ENCODE measurements at places on chromosomes 7 and 10. TPM values are rescaled to one million over a fixed set of nuclear protein-coding genes. Genes with fewer than 3 reads are reported as not detected.

DNA sequence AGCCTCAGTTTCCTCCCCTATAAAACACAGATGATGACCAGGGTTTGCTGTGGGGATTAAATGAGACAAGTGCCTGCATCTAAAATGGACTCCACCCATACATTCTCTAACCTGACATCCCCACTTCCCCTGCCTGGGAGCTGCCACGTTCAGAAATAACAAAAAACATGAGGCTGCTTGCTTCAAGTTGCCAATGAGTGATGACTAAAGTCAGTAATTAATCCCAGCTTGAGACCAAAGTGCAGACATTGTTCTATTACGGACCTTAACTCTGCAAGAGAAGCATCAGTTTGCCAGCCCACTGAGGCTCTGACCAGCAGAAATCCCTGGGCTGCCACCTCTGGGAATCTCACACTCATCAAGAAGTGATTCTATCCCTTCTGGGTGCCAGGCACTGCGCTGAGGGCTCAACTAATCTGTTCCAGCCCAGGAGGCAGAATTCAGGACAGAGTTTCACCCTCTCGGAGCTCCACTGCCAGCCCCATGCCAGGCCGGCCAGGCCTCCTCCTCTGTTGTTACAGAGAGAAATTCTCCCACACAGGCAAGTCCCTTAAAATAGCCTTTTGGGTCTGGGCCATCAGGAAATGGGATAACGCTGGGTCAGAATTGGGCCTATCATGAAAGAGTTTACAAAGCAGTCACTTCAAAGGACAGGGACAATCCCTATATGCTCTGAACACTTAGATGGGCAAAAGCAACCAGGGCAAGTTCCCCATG, 11.4 kb downstream of the SH3PXD2A start:
- DNase-seq, result no peak

PSPH gene
- total RNA-seq, result 12.0 TPM

JCAD gene
- total RNA-seq, result 0.68 TPM

STEAP2 gene
- total RNA-seq, result 0.05 TPM

- DNase-seq, result no peak
Observed at GRCh38 chr7:37663693-37664092, 19.9 kb upstream of the GPR141 start.

DNA sequence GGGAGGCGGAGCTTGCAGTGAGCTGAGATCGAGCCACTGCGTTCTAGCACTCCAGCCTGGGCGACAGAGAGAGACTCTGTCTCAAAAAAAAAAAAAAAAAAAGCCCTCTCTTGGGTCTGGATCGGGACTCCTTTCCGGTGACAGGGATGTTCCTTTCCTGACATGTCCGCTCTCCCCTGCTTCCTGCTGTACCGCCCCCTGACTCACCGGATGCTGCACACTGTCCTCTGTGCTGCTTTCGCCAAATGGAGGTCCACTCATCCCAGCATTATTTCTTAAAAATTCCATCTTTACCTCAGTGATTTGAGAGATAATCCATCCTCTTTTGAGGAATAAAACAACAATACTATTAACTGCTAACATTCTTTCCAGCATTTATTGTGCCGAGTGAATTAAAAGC, 113.8 kb upstream of the EEPD1 start:
- no peak for DNase-seq

DNA sequence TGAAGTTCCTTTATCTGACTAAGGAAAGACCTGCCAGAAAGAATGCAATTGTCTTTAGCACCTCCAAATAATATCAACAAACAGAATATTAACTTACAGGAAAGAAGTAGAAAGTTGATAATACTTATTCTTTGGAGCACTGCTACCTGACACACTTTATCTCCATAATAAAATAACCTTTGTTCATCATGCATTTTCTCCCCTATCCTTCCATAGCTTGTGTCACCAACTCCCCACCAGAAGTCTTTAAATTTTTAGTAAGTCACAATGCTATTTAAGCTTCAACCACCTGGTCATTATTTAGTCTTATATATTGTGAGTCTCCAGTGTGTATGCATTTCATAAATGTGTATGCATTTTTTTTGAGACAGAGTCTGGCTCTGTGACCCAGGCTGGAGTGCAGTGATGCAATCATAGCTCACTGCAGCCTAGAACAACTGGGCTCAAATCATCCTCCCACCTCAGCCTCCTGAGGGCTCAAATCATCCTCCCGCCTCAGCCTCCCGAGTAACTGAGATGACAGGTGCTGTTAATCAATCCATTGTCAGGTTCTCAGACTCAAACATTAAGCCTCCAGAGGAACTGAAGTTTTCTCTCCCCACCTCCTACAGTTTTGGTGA, 7.3 kb upstream of the CYP3A43 start:
- DNase-seq, result no peak

GRCh38 chr10:80917636-80918035, 379.9 kb downstream of the SH2D4B start:
- no peak for DNase-seq

CASP7 gene
- 39.0 TPM for total RNA-seq

STK32C gene
- total RNA-seq, result 17.4 TPM

- no peak for DNase-seq
Observed at GRCh38 chr7:141675436-141676215, 26.3 kb downstream of the DENND11 start.

RAMP3 gene
- not detected for total RNA-seq

DNA sequence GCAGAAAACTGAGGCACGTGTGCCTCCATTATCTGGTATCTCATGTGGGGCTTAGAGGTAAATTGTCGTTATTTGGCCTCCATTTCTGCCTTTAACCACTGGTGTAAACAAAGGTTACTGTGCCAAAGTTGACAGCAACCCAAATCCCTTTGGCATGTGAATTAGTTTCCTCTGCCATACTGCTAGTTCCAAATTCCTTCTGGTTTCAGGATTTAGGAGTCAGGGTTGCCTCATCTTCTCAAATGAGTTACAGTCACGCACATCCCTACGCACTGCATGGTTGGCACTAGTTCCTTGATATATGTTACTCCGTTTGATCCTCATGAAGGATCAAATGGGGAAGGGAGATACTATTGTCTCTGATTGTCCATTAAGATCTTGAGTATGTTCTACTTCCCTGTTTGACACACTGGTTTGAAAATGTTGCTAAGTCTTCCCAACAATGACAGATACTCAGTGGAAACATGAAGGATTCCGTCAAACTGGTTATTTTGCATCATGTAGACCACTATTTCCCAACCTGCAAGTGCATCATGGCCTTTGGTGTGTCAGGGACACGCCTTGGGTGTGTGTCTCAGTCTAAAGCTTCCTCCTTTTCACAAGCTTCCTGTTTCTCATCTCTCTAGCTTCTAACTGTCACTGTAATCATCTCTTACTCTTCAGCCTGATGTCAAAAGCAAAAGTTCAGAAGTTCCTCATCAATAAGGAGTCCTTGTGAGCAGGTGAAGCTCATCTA, at the start of gene LIPN:
LIPN (plus strand) TSS at position 655 of the 736 bp plus-strand sequence. CDS start 1,386 bp downstream, outside the sequence.
- no peak for DNase-seq

- DNase-seq, result no peak
Observed at GRCh38 chr7:26100406-26101339, 51.3 kb upstream of the NFE2L3 start.

DNA sequence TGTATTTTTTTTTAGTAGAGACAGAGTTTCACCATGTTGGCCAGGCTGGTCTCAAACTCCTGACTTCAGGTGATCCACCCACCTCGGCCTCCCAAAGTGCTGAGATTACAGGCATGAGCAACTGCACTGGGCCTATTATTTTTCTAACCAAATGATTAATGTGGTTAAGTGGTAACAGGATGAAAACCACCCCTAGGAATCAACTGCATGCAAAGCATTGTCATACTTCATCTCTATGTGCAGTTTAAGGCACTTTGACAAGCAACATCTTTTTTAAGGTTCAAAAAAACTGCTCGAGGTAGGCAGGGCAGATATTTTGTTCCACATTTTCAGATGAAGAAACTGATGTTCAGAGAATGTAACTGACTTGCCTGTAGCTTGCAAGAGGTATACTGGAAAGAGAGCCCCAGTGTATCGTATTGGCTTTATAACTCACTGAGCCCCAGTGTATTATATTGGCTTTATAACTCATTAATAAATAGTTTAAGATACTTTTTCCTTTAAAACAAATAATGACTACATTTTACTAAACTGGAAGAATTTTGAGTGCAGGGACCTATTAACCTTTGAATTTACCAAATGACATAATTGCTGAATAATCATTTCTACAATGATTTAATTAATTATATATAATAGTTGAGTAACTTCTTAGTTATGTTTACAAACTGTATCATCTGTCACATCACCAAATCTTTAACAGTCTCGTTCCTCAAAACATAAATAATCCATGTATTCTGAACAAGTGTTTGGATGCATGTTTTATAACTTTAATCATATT, 38.1 kb downstream of the RTKN2 start:
- no peak for DNase-seq

NEUROG3 gene
- not detected for total RNA-seq

GRCh38 chr7:111516612-111517011, 45.7 kb downstream of the IMMP2L start:
- DNase-seq, result no peak

DNA sequence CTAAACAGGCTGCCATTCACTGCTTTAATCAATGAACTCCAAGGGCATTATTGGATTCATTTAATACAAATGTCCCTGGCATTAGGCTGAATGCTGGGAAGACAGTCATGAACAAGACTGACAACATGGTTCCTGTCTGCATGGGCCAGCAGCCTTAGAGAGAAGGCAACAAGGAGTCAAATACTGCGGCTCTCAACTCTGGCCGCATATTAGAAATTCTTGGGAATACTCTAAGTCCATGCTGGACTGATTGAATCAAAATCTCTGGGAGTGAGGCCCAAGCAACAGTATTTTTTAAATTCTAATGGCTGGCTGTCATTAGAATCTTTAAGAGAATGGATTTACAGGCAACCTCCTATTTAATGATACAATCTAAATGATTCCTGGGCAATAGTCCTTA, 34.1 kb downstream of the FGFBP3 start:
- DNase-seq, result no peak

NAT16 gene
- total RNA-seq, result not detected

GHRHR gene
- total RNA-seq, result not detected

CLCN1 gene
- 0.10 TPM for total RNA-seq

PTPN12 gene
- 21.4 TPM for total RNA-seq

DNA sequence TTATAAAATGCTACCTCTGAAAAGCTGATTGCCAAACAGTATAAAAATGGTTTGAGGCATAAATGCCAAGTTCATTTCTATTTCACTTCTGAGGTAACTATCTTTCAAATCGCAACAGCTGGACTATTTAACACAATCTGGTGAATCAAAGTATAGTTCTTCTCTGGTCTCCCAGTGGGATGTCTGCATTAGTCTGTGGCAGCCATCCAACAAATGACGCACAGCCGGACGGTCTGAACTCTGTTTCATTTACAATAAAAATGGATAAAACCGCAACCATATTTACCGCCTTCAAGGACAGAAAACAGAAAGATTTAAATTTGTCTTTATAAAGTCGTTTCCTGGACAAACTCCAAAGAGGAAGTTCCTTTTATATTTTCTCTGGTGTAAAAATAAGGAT, 41.9 kb downstream of the ENO4 start:
- DNase-seq, result no peak

NKX6-2 gene
- not detected for total RNA-seq

DNA sequence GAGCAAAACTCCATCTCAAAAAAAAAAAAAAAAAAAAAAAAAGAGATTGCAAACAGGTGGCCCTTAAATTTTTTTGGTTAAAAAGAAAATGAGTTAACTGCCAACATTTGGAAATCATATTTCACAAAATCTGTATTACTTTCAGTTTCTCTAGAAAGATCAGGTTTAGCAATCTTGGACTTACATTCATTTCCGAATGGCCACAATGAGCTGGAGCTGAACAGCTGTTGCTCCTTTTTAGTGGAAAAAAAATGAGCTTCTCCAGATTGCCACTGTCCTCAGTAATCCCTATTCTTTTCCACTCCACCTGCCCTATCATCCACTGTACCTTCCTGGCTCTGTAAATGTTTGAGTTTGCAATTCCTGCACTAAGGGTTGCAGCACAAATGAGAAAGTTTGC, 43.6 kb downstream of the RAB11FIP2 start:
- DNase-seq, result no peak

GRCh38 chr10:108561649-108562048, 1361.7 kb downstream of the XPNPEP1 start:
- no peak for DNase-seq

- no peak for DNase-seq
Observed at GRCh38 chr10:4670737-4671136, 155.3 kb upstream of the AKR1E2 start.

Data from activated CD4-positive, alpha-beta memory T cell treated with anti-CD3 and anti-CD28 coated beads, Interleukin-2, amount 10 ng/mL, durations not matched to agents 7 days and 5 days (primary cell).